T1000 (cell line): ENCODE measurements at places on chromosomes 11 and 22.

DNA sequence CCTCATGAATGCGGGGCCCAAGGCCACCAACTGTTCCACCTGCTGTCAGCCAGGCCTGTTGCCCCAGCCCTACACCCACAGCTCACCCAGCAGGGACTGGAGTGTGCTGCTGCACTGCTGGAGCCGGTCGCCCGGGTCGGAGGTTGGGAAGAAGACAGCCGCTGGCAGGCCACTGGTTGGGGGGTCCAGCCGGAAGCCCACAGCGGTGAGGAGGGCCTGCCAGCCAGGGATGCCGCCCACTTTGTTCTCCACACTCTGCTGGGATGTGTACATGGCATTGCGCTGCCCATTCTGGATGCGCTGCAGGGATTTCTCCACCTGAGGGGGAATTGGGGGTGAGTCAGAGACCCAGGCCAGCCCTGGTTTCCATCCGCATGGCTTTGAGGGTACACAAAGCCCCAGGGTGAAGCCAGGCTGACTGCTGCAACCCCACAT lies 74.2 kb upstream of the PITPNB start:
- no peak for DNase-seq

DNA sequence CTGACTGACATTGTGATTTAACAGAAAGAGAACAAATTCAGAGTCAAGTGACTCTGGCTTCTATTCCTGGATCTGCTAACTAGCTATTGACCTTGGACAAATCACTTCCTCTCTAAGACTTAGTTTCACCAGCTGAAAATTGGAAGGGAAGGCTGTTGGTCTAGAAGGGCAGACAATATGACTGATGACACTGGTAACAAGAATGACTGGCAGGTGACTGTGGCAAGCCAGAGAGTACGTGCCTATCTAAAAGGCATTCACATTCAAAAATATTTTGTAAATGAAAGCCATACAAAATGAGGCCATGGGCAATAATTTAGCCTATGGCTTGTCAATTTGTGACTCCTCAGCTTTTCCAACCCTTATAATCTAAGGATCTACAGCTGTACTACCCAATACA lies 23.5 kb downstream of the SERGEF start:
- DNase-seq = no peak

GRCh38 chr22:40256516-40256915 lies 78.8 kb downstream of the TNRC6B start:
- DNase-seq = no peak

- DNase-seq = no peak
These were observed 13.7 kb downstream of the YWHAH start for GRCh38 chr22:31957970-31958594.

DNA sequence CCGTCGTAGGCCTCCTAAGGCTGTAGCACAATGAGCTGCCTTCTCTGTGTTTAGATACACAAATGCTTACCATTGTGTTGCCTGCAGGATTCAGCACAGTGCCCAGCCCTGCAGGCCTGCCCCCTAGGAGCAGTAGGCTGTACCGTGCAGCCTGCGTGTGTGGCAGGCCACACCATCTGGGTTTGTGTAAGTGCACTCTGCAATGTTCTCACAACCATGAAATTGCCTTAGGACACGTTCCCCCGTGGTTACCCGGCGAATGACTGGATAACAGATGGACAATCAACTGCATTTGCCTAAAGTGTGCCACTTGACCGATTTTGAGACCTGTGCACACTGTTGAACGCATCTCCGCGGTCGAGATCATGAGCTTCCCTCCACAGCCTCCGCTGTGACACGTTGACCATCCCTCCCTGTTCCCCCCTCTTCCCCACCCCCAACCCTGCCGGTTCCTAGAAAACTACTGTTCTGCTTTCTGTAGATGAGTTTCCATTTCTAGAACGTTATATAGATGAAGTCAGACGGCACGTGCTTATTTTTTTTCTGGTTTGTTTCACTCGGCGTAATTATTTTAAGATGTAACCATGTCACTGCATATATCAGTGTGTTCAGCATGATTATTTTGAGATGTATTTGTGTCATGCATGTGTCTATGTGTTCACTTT lies 22.2 kb upstream of the CTSD start:
- no peak for DNase-seq

DNA sequence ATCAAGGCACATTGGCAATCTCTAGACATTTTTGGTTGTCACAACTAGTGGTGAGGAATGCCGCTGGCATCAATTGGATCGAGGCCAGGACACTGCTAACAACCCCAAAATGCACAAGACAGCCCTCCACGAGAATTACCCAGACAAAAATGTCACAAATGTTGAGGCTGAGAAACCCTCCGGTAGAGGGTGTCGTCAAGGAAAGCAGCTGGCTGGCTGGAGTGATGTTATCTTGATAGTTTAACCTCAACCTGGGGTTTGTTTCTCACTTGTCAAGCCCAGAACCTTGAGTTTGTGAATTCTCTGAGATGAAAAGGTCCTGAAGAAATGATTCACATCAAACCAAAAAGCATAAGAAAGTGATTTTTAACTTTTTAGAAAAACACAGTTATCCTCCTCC lies 21.1 kb upstream of the TMPRSS13 start:
- DNase-seq = no peak

DNA sequence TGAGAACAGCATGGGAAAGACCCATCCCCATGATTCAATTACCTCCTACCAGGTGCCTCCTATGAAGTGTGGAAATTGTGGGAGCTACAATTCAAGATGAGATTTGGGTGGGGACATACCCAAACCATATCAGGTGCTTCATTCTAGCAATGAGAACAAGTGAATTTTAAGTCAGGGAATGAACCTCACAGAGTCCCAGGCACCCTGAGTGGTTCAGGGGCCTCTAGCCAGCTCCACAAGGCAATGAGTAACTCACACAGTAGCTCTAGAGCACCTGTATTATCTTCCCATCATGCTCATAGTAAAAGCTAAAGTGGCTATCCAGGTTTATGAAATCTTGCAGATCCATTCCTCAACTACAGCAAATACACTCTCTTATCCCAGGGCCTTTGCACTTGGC lies 13.1 kb upstream of the ACCSL start:
- DNase-seq = no peak

DNA sequence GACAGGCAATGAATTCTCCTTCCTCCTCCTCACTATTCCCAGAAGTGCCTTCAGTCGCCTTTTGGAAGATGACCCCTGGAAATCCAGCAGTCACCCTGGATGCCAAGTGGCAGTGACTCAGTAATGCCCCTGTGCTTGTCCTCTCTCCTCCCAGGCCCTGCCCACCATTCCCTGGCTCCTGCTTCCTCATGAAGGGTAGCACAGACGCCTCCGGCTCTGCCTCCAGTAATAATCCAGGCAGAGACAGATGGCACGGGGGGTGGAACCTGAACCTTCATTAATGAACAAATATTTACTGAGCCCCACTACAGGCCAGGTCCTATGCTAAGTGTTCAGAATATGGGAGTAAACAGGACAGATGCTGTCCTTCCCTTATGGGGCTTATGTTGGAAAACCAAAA lies 23.2 kb downstream of the SYT13 start:
- no peak for DNase-seq

DNA sequence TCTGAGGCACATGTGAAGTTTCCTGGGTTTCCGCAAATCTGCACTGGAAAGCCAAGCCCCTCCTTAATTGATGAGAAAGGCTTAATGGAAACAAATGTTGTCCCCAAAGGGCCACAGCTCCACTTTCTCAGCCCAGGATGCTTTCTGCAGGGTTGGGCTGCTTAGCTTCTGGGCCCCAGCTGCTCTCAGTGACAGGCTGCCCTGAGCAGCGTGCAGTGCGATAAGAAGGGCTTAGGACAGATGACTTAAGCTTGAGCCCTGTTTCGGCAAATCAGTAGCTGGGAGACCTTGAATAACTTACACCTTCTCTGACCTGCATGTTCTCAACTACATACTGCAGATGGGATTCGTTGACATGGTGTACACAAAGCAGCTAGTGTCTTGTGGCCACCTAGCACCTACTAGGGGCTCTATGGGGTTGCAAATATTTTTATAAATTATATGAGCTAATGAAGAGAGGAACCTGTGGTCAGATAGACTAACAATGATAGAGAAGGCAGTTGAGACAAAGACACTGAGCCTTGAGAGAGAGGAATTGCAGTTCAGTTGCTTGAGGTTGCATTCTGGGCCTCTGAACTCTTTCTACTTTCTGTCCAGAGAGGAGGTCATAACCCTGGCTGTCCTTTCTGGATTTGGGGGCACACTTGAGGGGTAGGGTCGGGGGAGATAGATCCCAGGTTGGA lies 11.5 kb downstream of the STX3 start:
- no peak for DNase-seq
